Nucleus accumbens (tissue), 56 donors: ENCODE measurements at places on chromosomes 6 and 20.

DNA sequence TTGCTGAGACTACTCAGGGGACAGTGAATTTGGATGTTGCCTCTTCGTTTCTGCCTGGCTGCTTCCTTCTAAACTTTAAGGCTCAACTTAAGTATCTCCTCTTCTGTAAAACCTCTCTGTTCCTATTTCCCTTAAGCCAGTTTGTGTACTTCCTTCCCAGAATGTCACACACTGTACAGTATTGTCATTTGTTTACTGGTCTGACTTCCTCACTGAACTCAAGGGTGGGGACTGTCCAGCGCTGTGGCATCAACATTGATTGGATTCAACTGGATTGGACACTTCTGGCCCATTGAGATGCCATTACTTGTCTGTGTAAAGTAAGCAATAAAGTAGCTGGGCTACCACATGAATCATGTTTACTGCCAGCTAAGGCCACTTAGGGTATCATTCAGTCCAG lies 69.7 kb downstream of the ANKS1A start:
- DNase-seq, result no peak

DNA sequence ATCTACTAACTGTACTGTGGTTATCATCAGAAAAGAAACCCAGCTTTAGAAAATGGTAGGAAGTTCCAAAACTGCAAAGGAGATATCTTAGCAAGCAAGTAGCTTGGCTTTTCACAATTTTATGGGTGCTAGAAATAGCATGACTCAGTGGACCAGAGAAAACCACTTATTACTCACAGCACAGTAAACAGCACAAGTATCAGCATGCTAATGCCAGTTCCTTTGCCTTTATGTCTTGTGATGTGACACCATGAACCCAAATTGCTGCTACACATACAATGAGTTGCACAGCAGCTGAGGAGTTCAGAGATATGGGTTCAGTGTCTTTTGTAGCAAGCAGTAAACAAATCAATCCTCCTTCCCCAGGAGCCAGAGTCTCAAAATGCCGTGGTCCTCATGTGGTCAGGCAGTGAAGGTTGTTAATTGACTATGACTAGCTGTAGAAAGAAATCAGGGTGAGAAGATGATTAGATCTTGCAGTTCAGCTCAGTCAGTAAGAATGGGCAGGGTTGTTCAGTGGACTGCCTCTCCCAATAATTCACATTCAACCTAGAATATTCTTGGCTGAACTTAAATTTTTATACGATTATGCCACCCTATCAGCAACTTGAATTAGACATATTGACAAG lies 73.3 kb downstream of the OPRM1 start:
- no peak for DNase-seq

DNA sequence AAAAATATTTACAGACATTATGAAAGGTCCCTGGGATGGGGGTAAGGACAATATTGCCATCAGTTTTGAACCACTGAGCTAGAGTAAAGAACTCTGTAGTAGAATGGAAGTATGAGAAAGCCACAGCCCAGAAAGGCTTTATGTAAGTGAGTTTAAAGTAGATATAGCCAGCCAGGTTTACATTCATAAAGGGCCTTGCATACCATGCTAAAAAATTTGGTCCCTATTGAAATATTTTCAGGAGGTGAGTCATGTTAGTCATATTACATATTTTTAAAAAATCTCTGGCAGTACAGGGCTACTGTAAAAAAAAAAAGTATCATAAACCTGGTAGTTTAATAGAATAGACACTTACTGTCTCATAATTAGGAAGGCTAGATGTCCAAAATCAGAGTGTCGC lies 3.5 kb downstream of the ZKSCAN8 start:
- no peak for DNase-seq

DNA sequence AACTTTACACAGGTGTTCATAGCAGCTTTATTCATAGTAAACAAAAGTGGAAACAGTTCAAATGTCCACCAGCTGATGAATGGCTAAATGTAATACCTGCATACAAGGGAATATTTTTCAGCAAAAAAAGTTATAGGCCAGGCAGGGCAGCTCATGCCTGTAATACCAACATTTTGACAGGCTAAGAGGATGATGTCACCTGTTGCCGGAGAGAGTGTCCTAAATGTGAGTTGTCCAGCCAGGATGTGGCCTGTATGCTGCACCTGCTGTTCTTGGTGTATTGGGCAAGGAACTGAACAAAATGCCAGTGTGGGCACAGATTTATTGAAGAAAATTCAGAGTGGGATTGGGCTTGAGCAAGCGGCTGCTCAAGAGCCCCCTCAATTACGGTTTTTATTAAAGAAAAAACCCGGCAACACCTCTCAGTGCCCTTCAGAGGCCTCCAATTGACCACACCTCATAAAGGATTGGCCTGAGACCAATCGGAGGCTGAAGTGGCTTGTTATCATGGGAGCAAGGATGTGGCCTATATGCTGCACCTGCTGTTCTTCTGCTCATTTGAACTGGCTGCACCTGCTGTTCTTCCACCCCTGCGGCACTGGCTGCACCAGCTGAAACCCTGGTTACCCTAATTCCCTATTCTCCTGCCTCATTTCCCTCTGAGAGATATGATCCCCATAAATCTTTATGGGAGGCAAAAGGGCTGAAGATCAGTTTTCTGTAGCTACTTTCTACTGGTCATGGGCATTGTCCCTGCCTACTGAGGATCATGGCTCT lies 164.3 kb upstream of the PROKR2 start:
- DNase-seq, result no peak

DNA sequence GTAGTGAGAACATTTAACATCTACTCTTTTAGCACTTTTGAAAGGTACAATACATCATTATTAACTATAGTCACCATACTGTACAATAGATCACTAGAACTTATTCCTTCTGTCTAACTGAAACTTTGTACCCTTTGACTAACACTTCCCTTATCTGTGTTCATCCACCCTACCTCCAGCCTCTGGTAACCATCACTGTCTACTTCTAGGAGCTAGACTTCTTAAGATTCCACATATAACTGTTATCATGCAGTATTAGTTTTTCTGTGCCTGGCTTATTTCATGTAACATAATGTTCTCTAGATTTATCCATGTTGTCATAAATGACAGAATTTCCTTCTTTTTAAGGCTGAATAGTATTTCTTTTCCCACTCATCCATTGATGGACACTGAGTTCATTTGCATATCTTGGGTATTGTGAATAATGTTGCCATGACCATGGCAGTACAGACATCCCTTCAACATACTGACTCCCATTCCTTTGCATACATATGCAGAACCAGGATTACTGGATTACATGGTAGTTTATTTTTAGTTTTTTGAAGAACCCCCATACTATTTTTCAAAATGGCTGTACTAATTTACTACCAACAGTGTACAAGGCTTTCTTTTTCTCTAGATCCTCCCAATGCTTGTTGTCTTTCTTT lies 135.7 kb downstream of the MOXD1 start:
- no peak for DNase-seq

- no peak for DNase-seq
These were observed 109.4 kb upstream of the AKAP12 start for GRCh38 chr6:151130329-151130728.
